Stimulated activated CD4-positive, alpha-beta T cell treated with anti-CD3 and anti-CD28 coated beads, Interleukin-15, amount 100 ng/mL, for 1 hour (primary cell): ENCODE measurements at places on chromosomes 7 and 10.

DNA sequence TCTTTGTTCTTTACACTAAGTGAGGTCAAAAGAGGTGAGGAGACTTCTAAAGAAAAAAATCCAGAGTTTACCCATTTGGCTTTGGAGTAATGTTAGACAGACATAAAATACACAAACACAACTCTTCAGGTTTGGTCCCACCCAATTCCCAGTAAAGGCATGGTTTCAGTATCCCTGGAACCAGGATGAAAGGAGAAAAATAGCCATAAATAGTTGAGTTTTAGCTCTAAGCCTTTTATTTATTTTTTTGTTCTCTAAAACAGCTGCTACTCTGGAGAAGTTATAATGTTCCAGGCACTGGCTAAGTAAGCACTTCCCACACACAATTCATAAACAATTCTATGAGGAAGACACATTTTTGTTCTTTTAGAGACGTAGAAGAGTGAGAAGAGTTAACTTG, 4.0 kb downstream of the ABCB1 start:
- no peak for DNase-seq

DNA sequence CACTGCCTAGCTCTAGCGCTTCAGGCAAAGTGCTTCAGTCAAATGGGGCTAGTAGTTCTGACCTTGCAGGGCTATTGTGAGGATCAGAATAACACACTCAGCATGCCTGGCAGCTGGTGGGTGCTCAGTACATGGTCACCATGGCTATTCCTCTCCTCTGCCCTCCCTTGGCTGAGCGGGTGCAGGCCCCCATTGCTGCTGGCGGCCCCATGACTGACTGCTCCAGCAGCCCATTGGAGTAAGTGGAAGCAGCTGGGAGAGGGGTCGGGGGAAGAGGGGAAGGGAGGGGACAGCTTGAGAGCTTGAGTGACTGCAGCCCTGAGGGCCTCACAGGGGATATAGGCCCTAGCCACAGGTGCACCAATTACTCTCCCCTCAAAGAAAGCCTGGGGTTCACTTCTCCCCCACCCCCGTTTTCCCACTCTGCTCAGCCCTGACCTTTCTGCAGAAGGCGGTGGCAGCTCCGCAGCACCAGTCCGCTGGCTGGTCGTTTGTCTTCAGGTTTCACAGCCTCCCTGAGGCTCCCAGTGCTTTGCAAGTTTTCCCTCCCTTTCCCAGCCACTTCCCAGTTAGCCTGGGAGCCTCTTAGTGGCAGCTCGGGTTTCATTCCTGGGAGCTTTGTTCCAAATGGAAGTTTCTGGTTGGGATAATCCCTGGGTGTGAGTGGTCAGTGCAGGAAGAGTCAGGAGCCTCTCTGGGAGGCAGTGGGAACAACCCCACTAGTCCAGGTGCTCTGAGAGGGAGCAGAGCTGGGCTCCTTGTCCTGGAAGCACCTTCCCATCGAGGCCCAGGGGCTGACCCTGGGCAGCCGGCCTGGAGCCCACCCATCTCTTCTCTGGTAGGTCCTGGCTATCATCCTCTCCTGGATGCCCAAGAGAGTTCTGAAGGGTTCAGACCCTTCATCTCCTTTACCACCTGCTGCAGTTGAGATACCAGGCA, 16.3 kb downstream of the FGF8 start:
- DNase-seq, result no peak

DNA sequence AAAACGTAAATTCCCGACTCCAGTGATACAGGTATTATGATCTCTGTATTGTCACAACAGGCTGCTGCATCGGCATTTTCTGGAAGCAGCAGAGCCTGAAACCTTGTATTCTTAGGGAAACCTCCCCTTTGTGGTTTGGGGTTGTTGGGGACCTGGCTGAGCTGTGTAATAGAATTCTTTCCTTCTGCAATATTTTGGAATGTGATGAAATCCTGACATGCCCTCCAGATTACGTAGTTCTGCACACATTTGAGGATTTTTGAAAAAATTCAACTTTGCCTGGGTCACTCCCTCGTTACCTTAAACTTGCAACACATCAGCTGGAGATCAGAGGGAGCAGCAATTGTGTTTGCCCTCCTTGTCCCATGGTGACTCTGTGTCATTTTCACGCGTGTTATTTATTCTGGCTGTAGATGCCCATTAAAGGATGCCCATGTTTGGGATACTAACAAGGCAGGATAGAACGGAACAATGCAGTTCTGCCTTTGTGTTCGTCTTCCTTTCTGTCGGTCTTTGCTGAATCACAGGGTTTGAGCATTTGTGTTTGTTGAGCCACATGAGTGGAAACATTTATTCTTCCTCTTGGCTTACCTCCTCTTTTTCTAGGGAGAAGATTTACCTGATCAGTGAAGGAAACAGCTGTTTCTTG, 181.7 kb downstream of the TCF7L2 start:
- DNase-seq, result no peak

DNA sequence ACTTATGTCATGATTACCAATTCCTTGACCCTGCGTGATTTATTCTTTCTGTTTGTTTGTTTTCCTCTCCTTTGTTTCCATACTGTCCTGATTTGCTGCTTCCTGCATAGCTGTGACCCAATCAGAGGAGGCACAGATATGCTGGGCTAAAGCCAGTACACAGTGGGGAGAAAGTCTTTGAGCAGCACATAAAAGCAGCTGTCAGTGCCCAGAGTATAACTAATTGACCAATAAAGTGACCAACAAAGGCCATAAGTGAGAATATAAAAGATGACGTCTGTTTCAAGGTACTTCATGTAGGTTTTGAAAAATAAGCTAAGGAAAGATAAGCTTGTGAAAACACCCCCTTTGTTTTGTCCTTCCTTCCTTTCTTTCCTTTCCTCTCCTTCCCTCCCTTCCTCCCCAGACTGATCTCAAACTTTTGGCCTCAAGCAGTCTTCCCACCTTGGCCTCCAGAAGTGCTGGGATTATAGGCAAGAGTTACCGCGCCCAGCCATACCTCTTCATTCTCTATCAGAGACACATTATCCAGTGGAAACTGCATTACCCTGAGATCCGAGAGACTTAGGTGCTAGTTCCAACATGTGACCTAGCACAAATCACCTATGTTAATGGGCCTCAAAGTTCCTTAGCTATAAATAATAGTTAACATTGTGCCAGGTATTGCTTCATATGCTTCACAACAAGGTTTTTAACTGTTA, 17.0 kb downstream of the BCAP29 start:
- no peak for DNase-seq

GRCh38 chr10:71413581-71413980, 16.9 kb downstream of the CDH23 start:
- DNase-seq, result no peak

- no peak for DNase-seq
Observed at GRCh38 chr7:48481235-48481634, 310.0 kb downstream of the ABCA13 start.

GRCh38 chr10:59287587-59288255, 74.6 kb downstream of the FAM13C start:
- DNase-seq, result no peak

DNA sequence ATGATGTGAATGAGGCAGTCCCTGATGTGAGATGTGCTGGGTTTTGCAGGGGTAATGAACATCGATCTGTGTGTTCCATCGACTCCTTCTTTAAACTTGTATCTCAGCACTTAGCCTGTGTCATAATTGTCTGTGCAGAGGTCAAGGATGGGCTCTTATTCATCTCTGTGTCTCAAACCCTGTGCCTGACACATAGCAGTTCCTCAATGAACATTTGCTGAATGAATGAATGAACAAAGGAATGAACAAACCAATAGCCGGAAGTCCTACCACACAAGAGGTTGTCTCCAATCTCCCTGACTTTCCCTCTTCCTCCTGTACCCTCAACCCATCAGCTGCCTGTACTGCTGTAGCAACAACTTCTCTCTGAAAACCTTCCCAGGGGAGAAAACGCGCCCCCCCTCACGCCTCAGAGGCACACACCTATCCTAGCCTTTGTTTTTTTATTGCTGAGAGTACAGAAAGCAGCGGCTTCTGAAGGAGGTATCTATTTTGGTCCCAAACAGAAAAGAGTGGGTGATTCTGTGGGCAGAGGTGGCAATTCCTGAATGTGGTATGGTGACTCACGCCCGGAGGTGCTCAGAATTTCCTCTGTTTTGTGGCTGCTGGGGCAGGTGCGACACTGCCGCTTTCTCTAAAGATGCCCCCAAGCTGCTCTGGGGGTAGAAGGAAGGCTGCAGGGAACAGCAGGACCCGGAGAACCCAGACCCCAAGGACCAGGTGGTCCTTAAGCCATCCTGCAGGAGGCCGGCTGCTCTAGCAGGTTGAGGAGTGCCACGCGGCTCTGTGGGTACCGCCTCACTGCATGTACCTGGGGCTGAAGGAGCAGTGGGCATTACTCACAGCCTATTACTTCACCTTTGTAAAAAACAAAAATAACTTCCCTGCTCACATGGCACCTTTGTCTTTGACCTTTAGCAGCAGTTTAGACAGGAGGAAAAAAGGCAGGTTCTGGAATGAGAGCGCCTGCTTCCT, 9.6 kb downstream of the IL2RA start:
- DNase-seq, result peak; percentile 58

DNA sequence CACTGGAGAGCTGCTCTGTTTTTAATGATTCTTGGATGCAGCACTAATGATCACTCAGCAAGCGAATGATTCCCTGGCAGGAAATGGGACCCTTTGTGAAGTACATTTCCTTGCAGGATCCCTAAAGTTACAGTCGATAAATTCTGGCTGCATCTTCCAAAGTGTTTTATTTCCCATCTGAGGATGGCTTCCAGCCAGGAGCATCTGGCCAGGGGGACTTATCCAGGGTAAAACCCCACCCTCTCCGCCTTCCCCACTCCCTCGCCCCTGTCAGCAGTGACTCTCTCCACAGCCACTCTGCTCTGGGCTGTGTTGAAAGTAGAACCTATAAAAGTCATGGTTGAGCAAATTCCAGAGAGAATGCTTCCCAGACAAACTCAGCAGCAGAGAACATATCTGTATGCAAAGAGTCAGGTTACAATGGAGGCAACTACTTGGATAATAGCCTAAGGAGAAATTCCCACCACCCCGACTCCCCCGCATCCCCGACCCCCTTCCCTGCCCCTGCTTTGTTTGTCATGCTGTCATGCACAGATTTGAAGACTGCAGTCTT, 111.0 kb upstream of the ANLN start:
- no peak for DNase-seq

- no peak for DNase-seq
Observed at GRCh38 chr10:47403446-47404318, 19.6 kb upstream of the ZNF488 start.

DNA sequence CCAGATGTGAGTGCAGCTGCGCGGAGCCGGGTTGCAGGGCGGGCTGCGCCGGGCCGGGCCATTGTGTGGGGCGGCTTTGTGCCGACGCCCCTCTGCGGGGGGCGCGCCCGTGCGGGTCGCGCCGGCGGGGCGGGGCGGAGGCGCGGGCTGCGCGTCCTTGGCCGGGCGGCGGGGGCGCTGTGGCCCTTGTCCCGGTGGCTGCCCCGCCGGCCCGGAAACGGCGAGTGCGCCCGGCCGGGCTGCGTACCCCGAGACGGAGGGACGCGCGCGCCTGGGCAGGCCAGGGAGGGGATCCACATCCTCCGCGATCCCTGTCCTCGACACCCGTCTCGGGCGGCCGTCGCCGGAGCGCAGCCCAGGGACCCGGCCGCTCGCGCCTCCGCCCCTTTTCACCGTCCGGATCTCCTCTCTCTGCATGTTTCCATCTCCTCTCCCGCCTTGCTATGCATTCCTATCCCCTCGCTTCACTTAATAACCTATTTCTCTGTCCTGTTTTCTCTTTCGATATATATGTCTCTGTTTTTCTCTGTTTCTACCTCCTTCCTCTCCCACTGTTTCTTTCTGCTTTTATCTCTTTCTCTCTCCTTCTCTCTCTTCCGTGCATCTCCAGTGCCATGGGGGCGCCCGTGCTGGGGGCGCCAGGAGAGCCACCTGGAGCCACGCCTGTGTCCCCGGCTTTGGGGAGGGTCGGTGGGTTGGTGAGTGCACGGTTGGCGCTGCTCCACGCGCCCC, 765 bp downstream of the PFKFB3 start:
- DNase-seq, result peak; percentile 46

GRCh38 chr10:124704428-124705380, 39.5 kb downstream of the FAM53B start:
- no peak for DNase-seq

DNA sequence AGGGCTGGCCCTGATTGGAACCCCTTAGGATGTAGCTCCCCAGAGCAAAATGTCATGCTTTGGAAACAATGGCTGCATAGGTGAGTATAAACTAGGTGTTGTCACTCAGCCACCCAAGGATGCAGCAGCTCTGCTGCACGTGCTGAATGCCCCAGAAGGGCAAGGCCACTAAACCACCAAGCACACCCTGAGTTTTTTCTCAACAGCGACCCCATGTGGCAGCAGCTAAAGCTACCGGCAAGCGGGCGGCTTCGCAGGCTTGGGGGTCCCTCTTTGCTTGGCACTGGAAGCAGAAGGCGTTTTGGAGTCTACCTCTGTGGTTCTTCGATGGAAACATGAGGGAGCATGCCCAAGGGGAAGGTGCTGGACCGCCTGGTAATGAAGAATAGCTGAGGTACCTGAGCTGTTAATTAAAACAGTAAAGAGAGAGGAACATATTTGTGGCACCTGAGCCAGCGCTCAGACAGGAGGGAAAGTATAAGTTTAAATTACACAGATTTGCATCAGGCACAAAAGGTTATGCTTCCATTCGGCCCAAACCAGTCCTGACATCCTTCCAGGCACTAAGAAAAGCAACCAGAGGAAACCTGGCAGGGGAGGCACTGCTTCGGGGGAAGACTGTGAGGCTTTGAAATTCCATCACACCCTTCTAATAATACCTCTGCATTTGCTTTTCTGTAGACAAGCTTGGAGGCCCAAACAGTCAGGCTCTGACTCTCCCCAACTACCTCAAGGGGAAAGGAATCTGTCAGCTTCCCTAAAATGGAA, 152.1 kb downstream of the GFRA1 start:
- no peak for DNase-seq

DNA sequence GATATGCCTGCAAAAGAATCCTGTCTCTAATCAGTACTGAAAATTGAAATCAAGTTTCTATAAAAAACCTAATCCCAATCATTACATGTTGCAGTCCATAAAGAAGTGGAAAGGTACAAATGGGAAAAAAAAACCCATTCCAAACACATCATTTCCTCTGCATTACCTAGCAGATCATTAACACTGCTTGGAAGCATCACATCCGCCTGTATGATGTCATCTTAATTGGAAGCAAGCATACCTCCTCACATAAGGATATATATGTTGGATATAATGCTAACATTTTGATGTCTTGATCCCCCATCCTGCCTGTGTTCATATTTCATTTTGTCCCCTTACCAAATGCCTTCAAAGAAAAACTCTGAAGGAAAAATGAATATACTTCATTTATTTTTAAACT, 241.3 kb upstream of the AOAH start:
- DNase-seq, result no peak
